GF-D8 (cell line): ENCODE measurements at places on chromosomes 4 and X.

DNA sequence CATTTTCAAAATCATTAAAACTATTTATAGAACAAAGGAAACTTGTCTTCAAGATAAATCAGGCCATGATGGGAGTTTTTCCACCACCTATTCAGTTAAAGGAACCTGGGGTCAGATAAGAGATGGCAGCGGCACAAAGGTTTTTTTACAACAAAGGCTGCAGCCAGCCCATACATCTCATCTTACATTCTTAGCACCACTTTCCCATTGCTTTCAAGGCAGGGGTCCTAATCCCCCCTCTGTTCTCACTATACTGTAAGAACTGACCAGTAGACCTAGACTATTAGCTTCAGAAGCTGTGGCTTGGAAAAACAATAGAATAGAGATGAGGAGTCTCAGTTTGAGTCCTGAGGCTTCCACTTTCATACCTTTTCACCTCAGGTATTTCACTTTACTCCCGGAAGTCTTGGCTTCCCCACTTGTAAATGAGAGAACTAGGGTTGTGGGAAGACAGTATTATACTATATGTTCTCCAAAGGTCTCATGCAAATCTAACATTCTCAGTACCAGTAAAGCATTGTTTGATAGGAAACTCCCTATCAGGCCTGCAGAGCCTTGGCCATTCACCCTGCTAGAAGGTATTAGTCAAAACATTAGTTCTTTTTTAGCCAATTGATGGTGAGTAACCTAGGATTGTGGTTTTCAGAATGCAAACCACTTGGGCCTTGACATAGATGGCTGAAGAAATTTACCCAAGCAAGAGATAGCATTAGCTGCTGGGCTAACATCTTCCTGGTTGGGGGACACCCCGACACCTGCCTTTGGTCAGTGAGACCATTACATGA, 182.9 kb upstream of the PBDC1 start:
- no peak for DNase-seq

GRCh38 chr4:5532100-5532499, 176.3 kb downstream of the EVC2 start:
- no peak for DNase-seq

GRCh38 chr4:7083597-7084563, 16.0 kb upstream of the GRPEL1 start:
- no peak for DNase-seq

- DNase-seq, result no peak
Measured at GRCh38 chr4:1207157-1207470, 34.7 kb upstream of the SPON2 start.

DNA sequence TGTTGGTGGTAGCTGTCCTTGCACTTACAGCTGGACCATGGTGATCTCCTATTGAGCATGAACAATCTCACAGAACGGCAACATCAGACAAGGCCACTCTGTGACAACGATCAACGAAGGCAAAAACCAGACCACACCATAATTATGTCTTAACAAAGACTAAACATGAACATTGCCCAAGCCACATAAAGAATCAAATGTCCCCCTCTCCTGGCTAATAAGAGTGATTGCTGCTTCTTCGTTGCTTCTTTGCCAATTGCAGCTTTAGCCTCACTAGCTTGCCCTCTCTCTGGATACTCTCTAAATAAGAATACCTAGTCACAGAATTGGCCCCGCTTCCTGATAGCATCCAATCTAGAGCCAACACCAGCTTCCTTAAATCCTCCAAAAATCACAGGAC, 41.5 kb upstream of the PGRMC1 start:
- DNase-seq, result no peak
